ENCODE measurements at places on chromosomes 2 and 18.
A peak's percentile ranks its signal among the peaks of the same experiment; 100 is the strongest.

DNA sequence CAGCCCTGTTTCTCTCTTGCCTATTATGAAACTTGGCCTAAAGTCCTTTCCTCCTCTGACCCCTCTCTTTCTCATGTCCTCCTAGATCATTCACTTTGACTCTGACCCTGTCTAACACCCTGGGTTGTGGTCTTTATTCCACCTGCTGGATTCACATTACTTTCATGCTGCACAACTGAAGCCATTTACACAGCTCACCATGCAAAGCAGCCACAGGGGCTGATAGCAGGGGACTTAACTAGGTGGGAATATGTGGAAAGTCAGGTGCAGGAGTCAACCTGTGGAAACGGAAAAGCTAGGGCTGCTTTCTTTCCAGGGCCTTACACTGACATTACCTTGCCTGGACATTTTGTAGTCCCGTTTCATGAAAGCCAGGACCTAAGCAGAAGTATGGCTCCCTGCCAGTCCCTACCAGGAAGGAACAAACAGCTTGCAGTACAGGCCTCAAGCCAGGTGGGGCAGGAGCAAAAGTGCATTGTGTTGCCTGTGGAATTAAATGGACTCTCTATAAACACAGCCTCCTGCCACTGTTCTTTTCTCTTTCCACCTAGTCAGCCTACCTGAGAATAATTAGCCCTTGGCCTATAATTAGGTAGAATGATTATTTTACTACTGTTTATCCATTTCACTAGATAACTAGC lies 11.8 kb downstream of the MAPRE3 start:
- peak; percentile 47 for DNase-seq

DNA sequence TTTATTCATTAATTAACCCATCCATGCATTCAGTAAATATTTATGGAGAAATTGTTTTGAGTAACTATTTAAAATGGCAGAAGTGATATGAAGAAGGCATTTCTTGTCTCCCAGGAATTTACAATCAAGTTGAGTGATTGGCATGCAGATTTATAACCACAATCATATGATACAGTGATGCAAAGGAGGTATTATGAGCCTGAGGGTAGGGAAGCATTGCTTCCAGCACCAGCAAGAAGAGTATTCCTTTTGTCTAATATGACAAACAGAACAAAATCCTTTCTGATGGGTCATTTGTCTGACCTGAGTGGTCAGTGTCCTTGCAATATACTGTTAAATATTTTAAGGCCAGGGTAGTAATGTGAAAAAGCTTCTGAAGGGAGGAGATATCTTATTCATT lies 244.2 kb upstream of the RGPD4 start:
- DNase-seq, result no peak

- no peak for DNase-seq
Measured at GRCh38 chr2:203400805-203401585, 72.8 kb downstream of the ABI2 start.

- no peak for DNase-seq
Measured at GRCh38 chr2:1594373-1595171, 149.7 kb downstream of the PXDN start.

DNA sequence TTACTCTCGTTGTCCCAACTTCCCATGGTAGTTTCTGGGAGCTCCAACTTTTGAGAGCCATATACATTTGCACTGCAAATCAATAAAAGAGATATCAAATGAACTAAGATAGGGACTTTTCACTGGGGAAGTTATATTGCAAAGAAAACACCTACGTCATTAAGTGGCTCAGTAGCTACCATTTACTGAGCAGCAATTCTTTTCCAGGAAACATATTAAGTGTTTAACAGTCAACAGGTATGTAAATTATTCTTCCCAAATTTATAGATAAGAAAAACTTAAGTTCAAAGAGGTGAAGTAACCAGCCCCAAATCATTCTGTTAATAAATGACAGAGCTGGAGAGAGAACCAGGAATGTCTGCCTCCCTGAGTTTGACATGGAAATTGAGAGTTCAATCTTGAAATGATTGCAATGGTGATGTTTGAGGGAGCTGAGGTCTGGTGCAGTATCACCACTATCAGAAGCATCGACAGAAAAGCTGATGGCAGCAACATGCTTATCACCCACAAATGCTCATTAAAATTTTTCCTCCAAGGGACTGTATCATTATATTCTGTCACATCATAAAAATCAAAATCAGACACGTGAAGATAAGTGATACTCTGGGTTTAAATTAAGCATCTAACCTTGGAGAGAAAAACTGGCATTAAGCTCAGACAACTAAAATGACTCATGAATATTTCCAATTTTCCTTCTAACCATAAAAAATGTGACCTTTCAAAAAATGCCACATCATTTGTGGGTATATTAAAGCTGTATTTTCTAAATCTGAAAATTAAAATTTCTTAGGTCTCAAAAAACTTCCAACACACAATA lies 43.4 kb downstream of the GAREM1 start:
- no peak for DNase-seq

DNA sequence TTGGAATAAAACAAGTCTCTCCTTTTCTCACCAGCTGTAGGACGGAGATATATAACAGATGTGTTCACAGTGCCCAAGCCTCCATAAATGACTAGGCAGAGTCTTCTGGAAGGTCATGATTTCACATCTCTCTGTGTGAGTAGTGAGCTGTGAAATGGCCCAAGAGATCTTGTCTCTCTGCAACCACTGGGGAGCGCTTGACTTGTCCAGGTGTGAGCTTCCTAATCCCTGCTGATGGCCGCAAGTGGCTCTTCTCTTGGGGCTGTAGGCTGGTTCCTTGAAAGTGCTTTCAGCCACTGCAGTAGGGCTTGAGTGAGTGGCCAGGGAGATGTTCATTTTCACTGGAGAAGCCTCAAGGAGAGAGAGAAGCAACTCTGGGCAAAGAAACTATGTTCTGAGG lies 38.1 kb upstream of the OTOS start:
- DNase-seq, result no peak

- DNase-seq, result no peak
Measured at GRCh38 chr2:172207911-172208310, 105.2 kb upstream of the DLX2 start.

Data from RKO (cell line).